ENCODE measurements at places on chromosomes 3 and 15.

DNA sequence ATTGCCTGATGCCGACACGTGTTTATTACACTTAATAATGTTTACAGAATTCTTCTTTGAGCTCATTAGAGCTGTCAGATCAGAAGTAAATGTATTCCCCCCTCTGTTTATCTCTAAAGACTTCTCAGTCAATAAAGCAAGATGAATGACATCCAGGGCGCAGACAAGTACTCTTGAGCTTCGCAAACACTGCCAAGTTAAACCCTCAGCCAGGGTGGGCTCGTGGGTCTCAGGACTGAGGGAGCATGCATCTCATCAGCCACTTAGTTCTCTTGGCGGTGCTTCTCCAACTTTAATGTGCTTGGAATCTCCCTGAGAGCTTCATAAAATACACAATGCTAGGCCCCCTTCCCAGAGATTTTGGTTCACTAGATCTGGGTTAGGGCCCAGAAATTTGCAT lies 333.9 kb upstream of the THRB start:
- DNase-seq, result no peak

GRCh38 chr3:64972793-64973192 lies 285.0 kb upstream of the ADAMTS9 start:
- DNase-seq, result no peak

- DNase-seq, result no peak
Measured at GRCh38 chr15:101718896-101719295, 5.4 kb downstream of the TARS3 start.

DNA sequence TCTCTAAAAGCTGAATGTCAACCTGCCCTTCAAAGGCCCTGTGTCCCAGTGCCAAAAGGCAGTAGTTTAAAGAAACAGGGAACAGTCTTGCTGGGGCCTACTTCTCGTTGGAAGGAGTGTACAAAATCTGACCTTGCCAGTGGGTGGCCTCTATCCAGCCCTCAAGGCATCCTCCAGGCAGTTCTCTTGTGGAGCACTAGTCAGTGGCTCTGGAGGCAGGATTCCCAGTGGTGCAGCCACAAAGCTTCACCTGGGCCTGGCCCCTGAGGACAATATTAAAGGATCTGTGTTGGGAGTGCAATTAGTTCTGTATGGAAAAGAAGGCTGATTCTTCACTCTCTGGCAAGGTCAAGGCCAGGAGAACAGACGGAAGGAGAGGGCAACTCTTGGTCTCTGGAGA lies 237.8 kb upstream of the ADAMTS9 start:
- no peak for DNase-seq

DNA sequence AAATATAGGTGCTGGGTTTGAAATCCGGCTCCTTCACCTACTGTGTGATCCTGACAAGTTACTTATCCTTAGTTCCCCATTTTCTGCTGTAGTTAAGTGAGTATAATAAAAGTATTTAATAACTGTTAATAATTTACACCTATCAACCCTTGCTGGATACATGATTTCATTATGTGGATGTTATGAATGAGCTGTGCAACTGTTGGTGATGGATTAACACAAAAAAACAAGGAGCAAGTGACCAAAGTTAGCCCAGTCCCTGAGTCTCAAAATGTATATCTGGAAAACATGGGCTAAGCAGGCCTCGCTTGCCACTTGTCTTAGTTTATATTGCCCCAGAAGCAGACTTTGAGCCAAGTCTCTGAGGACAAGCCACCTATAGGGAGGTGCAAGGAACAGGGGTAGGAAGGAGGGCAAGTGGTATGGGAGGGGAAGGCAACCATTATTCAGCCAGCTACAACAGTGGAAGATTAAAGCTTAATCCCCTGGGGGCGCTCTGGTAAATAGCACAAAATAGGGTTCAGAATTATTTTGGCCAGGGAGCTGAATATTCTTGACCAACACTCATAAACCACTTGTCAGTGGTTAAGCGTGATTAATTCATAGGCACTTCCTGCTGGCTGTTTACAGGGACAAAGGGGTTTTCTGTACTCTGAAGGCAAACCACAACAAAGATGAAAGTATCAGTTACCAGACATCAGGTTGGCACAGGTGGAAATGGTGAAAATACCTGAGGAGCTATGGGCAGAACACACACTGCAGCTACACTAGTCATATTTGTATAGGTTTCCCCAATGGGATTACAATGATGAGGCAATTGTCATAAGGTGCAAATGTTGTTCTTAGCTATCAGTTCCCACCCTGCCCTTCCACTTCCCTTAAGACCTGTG lies 76.2 kb downstream of the TRIM42 start:
- no peak for DNase-seq

DNA sequence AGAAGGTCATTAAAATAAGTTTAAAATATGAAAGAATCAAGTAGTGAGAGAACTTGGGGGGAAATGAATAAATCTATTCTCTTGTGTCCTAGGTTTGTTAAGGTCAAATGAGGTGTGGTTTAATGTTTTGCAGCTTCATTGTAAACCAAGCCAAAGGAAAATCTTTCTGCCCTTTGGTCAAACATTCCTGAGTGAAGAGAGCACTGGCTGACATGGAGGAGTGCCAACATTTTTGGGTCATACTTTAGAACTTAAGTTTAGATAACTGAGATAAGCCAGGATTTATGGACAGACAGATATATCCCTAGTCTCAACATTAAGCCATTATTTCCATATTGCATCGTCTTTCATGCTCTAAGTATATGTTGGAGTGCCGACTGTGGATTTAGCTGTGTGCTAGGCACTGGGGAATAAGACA lies 66.4 kb downstream of the PTPRG start:
- DNase-seq, result no peak

DNA sequence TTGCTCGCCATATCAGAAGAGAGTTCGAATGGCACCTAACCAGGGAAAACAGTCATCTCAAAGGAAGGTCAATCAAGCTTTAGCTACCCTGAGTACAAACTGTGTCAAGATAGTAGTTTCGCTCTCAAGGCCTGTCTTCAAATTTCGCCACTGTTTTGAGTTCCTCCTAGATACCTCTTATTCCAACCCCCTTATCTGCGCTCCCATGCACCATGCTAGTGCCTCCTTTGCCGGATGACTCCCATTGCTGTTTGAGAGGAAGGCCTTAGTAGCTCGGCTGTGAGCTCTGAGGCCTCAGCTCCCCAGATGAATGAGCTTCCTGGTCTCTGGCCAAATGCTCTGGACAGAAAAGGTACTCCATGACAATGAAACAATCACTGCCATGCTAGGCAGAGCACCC lies 256.0 kb downstream of the ULK4 start:
- DNase-seq, result no peak

DNA sequence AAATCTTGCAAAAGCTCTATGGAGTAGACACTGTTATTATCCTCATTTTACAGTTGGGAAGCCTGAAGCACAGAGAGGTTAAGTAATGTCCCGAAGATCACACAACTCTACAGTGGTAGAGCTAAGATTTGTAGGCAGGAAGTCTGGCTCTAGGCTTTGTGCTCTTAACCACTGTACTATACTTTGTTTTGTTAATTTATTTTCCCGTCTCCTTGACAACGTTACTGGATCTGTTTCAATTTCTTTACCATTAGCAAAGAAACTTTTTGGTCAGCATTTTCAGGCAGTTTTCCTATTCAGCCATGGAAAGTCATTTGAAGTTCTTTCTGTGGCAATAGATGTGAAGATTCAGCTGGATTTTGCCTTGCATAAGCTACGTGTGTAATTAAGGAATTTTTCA lies 51.7 kb downstream of the OTOL1 start:
- no peak for DNase-seq

- DNase-seq, result no peak
Measured at GRCh38 chr15:101086394-101087171, 165.3 kb downstream of the CHSY1 start.

DNA sequence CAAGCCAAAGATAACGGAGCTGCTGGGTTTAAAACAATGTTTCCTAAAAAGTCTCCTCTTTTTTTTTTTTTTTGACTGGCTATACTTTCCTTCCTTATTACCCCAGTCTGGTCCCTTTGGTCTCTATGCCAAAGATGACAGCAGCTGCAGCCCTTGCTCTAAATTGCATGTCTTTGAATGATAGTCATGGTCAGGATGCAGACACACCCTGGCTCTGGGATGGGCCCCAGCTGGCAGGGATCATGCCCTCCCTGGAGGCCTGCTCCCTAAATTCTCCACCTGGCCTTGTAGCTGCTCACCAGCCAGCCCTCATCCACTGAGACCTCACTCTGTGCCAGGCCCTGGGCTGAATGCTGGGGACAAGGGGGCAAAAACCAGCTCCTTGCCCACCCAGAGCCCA lies 95.8 kb downstream of the MESD start:
- DNase-seq, result no peak

- no peak for DNase-seq
Measured at GRCh38 chr3:48896936-48897335, 1.7 kb downstream of the SLC25A20 start.

- DNase-seq, result no peak
Measured at GRCh38 chr3:71492974-71493771, 90.4 kb downstream of the FOXP1 start.

- no peak for DNase-seq
Measured at GRCh38 chr3:17967111-17967510, 224.7 kb upstream of the TBC1D5 start.

- no peak for DNase-seq
Measured at GRCh38 chr15:40847223-40847961, 3.5 kb downstream of the SPINT1 start.
